ENCODE measurements at places on chromosomes 13 and 19.

DNA sequence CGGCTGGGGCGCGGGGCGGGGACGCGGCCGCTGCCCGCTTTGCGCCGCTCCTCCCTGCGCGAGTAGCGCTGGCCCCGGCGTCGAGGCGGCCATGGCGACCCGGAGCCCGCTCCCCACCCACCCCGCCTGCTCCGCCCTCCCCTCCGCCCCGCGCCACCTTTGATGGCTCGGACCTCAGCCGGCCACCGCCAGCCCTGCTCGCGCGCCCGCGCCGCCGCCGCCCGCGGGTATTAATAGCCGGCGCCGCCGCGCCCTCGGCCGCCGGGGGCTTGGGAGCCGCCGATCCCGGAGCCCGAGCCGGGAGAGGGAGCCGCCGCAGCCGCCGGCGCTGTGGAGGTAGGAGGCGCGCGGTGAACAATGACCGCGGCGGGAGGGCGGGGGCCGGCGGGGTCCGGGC is 261 bp downstream of the FARP1 start:
- DNase-seq = no peak

- no peak for DNase-seq
Observed at GRCh38 chr19:17455308-17456123, 5.2 kb downstream of the NXNL1 start.

DNA sequence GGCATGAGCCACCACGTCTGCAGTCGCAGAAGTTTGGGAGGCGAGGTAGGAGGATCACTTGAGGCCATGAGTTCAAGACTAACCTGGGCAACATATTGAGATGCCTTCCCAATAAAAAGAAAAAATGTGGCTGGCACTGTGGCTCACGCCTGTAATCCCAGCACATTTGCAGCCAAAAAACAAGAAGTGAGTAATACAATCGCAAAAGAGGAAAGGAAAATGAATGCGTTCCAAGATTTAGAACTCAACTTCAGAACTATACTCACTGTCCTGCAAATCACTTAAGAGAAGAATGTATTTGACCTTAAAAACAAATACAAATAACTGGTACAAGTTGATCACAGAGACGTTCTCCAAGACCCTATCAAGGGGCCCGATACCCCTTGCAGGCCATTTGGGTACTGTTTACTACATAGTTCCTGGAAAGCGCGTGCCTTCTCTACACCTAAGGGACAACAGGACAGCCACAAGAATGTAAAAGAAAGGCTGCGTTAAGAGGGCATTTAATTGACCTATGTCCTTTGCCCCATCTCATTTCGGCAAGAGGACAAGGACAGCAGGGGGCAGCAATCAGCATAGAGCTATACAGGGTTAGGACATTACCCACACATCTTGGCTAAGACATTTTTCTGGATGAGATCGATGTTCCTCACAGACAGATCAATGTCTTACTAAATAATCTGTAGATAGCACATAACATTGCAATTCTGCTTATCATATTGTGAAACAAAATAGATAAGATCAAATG is 41.3 kb downstream of the FLT3 start:
- DNase-seq = no peak

DNA sequence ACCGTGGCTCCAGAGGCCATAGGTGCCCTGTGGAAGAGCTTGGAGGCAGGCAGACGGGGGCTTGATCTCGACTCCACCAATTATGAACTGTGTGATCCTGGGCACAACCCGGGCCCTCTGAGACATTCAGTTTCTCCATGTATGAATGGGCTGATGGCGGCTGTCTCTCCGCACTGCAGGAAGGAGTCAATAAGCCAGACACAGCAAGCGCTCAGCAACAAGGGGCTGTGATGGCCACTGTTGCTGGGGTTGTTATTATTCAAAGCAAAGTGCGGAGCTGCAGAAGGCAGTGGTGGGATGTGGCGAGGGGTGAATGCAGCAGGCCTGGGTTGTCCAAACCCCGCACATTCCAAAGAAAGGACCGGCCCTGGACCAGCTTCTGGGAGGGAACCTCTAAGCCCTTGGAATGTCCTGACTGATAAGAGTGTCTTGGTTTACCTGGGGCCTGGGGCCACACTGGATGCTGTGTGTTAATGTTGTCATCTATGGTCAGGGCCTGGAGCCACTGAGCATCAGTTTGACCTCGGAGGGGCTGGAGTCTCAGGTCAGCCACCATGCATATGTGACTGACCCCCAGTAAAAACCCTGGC is 8.3 kb downstream of the TMEM143 start:
- no peak for DNase-seq

DNA sequence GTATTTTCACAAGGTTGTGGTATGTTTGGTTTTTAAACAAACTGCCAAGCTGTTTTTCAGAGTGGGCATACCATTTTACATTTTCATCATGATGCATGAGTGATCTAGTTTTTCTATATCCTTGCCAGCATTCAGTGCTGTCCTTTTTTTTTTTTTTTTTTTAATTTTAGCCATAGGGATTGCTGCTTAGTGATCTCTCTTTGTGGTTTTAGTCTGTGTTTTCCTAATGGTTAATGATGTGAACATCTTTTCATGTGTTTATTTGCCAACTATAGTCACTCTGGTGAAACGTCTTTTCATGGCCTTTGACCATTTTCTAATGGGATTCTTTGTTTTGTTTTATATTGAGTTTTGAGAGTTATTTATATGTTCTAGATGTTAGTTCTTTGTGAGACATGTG is 59.7 kb downstream of the SHISA2 start:
- DNase-seq = no peak

GRCh38 chr13:75071796-75072195 is 410.2 kb downstream of the TBC1D4 start:
- no peak for DNase-seq

Measured in nucleus accumbens (tissue), 56 donors.